Stimulated activated CD4-positive, alpha-beta T cell treated with anti-CD3 and anti-CD28 coated beads, TNF-alpha, amount 100 ng/mL, for 48 hours (primary cell): ENCODE measurements at places on chromosomes 12 and 14.

DNA sequence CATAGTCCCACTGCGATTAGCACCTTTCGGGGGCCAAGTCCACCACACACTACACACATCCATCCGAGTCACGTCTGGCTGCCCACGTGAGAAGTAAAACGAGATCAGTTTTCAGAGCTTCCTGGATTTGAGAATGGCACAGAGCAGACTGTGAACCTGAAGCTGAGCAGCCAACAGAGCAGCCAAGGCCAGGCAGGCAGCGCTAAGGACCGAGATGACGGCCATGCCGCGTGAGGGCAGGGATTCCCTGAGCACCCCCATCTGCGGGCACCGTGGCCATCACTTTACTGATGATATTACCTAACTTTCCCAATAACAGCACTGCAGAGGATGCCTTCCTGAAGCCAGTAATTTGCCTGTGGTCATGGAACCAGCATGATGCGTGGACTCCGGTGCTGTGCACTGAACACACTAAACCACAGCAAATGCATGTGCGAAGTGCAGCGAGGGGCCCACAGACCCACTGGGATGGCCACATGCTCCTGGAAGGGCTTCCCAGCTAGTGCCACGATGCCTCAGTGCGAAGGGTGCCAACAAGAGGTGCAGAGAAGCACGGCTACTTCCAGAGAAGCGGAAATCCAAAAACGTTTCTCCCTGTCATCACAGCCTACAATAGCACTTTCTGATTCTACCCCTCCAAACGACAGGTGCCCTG, 56.0 kb downstream of the RNF34 start:
- DNase-seq: no peak

DNA sequence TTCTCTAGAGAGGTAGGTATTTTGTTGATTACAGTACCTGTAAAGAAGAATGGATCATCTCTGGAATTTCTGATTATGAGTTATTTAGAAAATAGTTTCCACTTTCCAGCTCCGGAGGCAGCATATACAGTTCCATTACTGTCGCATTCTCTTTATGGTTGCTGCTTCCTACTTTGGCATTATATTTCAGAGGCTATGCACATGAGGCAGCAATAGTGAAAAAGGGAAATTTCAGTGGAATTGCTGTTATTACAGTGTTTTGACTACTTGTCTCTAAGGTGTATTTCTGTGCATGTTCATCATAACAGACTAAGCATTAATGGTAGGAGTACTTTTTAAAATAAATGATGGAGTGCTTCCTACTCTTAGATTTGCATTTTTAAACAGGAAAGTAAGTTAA, 10.2 kb downstream of the GNG2 start:
- DNase-seq: no peak

DNA sequence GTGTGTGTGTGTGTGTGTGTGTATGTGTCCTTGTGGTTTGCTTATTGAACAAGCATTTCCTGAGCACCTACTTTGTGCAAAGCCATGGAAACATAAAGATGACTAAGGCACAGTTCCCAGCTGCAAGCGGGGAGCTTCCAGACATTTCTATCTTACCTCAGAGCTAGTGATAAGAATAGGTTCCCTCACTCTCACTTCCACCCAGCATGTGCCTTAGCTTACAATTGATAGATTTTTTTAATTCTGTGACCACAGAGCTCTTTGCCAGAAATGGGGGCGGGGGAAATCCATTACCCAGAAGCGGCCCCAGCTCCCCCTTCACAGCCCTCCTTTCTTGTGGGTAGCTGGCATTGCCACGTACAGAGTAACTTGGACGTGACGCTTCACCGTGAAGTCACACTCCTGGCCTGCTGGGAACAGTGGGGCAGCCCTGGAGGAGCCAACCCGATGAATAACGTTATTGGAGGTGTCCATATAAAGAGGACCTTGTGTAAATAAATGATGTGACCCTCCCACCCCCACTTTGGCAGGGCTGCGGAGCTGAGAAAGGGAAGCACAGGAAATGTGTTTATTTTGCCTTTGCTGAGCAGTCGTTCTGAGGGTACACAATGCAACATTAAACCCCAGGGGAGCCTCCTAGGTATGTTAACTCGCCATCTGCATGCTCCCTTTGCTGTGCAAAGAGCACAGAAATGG, 238.9 kb downstream of the CHST11 start:
- DNase-seq: peak; percentile 75

DNA sequence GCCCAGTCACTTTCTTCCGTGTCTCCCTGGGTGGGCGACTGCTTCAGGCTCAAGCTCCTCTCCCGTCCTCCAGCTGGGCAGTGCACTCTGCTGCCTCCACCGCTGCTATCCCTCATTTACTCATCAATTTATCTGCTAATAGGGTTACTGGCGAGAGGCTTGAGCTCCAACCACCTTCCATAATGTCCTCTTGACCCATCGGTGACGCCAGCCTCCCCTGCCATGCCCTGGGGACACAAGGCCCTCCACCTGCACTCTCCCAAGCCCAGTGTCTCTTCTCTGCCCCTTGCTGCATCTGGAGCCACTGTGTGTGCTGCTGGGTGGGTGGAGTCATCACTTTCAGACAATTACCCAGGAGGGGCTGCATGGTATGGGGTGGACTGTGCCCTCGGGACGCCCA, 78.5 kb downstream of the TMEM132D start:
- DNase-seq: no peak

DNA sequence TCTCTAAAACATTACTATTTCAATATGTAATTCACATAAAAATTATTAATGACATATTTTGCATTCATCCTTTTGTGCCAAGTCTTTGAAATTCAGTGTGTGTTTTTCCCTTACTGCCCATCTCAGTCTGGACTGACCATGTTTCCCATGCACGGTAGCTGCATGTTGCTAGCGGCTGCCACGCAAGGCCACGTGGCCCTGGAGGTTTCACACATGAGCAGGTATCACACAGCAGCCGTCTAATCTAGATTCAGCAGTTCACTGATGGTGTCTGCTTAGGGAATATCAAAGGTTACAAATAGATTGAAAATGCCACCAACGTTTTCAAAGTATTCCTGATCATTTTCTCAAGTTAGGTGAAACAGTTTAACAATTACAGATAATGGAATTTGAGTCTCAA, 234.8 kb upstream of the FKBP4 start:
- DNase-seq: no peak

DNA sequence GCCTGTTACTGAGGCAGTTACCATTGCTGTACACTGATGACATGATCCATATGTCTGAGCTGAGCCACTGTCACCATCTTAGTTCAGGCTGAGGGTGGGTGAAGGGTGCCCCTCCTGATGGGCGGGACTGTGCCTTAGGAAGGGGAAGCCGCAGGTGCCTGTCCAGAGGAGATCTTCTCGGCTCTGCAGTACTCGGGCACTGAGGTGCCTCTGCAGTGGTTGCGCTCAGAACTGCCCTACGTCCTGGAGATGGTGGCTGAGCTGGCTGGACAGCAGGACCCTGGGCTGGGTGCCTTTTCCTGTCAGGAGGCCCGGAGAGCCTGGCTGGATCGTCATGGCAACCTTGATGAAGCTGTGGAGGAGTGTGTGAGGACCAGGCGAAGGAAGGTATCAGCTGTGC, 3.7 kb downstream of the RNF31 start:
- no peak for DNase-seq
